ENCODE measurements at places on chromosomes 1 and 21.

DNA sequence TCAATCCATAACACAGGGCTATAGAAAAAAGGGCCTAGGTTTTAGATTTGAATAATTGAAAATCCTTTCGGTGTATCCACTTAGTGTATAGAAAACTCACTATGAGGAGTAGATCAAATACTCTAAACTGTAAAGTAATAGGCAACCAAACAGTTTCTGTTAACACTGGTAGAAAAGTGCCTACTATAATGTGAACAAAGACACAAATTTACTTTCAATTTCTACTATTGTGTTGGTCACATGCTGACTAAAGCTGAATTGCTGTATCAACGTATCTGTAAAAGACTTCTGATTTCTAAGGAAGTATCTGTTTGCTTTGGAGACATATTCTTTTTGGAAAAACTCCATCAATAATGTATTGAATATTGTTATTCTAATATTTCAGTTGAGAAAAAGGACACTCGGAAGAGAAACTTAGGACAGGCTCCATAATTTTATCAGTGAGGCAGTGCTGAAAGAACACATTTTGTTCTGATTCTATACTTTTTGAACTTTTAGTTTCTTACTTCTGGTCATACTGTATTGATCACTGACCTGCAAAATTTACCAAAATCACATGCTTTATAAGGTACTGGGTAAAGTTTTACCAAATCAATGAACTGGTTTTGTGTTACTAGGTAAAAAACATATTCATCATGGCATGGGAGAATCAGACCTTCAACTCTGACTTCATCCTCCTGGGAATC is at the start of gene OR2M5:
TSS of gene OR2M5 (plus strand) at position 636 of the 686 bp plus-strand sequence. CDS start at position 636, 0 bp downstream.
- DNase-seq: no peak

GRCh38 chr1:160211046-160211790 is 6.0 kb downstream of the PEA15 start:
- DNase-seq: no peak

GRCh38 chr1:164771619-164772361 is 212.8 kb downstream of the PBX1 start:
- DNase-seq: no peak

- DNase-seq: no peak
Observed at GRCh38 chr1:117632269-117633067, 26.6 kb downstream of the TENT5C start.

DNA sequence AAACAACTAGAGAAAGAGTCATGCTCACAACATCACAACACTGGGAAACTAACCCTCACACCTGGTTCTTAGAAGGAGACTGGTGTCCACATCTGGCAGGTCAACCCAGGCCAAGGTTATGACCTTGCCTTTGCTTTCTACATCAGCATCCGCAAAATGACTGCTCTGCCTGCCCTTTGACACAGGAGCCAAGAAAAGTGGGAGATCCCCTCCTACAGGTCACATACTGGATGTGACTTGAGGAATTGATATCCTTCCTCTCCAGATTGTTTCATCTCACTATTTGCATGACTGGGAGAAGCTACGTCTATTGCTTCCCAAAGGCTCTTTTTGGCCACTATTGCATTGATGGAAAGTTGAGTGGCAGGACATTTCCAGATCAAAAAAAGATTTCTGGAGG is 115.5 kb downstream of the MIS18A start:
- DNase-seq: no peak

DNA sequence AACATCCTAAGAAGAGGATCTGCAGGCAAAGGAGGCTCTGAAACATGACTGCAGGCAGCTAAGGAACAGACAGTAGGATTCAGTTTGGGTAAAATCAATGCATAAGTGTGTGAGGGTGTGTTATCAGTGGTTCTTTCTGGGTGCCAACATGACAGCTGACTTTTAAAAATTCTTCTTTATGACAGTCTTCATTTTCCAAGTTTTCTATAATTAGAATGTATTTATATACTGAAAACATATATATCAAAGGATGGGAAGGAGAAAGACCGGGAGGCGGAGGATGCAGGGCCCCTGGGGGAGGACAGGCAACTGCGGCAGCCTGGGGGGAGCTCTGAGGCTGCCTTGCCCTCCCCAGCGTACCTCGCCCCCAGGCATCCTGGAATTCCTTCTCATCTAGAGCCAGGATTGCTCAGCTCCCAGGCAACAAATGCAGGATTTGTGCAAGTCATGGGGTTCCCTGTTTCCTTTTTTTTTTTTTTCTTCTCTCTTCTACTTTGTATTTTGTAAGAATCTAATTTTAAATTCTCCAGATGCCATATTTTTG is 104.8 kb downstream of the CSMD2 start:
- DNase-seq: no peak

- no peak for DNase-seq
Observed at GRCh38 chr1:199780948-199781670, 246.4 kb upstream of the NR5A2 start.

GRCh38 chr1:66599346-66599745 is 65.4 kb downstream of the SGIP1 start:
- no peak for DNase-seq

- no peak for DNase-seq
Observed at GRCh38 chr21:35565204-35565611, 495.1 kb downstream of the SETD4 start.

DNA sequence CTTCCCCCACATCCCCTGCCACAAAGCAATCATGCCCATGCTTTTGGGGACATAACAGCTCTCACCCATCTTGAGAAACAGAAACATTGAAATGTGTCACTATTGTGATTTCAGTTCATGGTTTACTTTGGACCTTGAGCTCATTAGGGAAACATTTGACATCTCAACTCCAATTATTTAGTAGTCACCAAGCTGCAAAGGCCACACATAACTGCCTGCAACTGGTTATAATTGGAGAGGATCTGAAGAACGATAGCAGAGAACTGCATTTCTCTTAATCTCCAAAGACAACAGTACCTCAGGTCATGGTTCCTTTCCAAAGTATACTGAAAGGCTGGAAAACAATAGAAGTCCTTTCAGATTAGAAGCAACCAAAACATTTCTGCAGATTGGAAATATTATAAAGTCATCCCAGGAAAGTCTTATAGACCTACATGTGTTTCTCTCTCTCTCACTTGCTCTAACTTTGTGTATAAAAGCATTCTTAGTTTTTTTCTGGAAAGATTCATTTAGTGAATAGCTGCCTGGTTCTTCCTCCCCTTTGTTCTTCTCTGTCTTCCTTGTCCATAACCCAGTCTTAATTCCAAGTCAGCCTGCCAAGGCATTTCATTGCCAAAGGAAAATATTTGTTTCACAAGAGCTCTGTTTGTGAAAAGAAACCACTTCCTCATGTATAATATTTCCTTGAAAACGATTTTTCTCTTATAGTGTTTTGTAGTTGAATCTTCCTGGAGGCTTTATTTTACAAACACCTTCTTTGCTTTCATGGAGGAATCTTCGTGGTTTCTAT is 426.8 kb downstream of the ADGRL2 start:
- no peak for DNase-seq

DNA sequence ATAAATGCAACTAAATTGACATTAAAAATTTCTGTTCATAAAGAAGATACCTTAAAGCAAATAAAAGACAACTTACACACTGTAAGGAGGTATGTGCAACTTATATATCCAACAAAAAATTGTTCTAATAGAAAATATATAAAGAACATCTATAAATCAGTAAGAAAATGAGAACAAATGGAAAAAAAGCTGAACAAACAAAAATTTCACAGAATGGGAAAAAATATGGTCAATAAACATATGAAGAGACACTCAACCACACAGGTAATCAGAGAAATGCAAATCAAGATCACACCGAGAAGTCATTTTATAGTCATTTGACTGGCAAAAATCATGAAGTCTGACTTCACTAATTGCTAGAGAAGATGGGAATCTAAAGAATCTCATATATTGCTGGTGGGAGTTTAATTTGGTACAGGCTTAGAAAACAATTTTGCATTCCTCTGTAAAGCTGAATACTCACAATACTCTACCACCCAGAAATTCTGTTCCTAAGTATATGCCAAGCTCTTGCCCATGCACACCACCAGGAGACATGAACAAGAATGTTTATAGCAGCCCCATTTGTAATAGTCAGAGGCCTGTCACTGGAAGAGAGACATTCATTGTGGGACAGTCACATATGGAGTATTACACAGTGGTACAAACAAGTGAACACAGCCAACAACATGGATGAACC is 22.0 kb upstream of the THEM5 start:
- DNase-seq: no peak

GRCh38 chr1:24875257-24875656 is 54.8 kb downstream of the RUNX3 start:
- DNase-seq: no peak

DNA sequence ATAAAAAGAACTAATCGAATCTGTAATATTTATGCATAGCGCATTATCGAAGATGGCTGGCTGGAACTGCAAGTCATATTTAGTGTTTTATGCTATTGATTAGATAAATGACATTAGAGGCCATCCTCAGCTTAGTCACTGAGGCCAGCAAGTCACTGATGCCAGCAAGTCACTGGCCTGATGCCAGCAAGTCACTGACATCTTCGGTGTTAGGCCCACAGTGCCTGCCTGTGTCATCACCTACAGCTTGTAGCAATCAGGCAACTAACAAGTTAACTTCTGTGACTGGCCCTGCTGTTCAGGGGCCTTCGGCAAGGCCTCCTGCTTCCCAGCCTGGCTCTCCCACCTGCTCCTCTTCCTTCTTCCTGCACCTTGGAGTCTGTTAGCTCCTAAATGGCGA is 65.6 kb upstream of the SCCPDH start:
- DNase-seq: no peak

- no peak for DNase-seq
Observed at GRCh38 chr1:177033628-177034027, 130.9 kb downstream of the ASTN1 start.

DNA sequence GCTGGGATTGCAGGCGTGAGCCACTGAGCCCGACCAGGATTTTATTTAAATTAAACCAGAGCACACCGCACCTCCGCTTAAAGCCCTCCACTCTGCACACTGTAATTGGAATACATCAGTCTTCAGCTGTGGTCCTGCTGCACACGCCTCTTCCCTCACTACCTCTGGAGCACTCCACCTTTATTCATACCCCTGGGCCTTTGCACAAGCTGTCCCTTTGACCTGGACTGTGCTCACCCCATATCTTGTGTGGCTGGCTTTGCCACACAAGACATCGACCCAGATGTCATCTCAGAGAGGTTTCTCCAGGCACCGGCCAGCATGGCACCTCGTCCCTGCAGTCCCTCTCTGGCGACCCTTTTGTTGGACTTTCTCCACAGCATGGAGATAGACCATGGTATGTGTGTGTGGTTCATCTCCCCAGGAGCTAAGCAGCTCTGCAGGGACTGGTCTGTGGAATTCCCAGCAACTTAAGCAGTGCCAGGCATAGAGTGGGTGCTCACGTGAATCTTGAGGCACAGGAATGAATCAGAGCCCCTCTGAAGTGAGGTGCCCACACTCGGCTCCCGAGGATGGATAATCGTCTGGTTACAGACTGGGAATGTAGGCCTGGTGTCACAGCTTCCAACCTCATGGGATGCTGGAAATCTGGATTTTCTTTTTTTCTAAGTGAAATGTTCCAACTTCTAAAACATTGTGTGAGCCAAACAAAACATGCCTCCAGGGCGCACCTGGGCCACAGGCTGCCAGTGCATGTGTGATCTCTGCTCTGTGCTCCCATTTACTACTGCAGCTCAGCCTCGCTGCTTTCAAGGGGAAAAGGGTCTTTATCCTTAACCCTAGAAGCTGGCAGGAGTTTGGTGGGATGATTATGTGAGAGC is 61.9 kb downstream of the EVA1C start:
- no peak for DNase-seq

DNA sequence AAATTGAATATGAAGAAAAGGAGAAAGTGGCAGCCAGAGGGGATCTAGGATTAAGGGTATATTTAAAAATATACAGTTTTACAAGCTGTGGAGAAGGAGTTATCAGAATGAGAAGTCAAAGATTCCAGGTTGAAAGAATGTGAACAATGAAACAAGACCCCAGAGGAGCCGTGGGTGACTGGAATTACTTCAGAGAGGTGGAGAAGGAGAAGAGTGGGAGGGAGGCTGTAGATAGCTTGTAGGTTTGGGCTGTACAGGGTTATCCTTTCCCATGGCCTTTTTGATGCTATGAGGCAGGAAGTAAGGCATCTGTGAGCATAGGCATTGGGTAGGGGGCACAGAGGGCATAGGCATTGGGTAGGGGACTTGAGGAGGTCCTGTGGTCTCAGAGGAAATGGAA is 5.2 kb upstream of the S100A11 start:
- no peak for DNase-seq

GRCh38 chr1:234040446-234041317 is 136.2 kb downstream of the SLC35F3 start:
- no peak for DNase-seq

GRCh38 chr1:10891091-10891490 is 94.6 kb upstream of the CASZ1 start:
- no peak for DNase-seq

GRCh38 chr1:211014275-211014674 is 119.7 kb downstream of the KCNH1 start:
- no peak for DNase-seq

GRCh38 chr1:14842361-14842760 is 243.9 kb downstream of the KAZN start:
- DNase-seq: no peak

- no peak for DNase-seq
Observed at GRCh38 chr1:41810446-41810845, 108.3 kb downstream of the HIVEP3 start.

- DNase-seq: no peak
Observed at GRCh38 chr21:38032082-38032801, 116.0 kb upstream of the KCNJ6 start.

- no peak for DNase-seq
Observed at GRCh38 chr1:238152119-238152518, 261.4 kb upstream of the ZP4 start.

- no peak for DNase-seq
Observed at GRCh38 chr1:195714248-195714647, 894.0 kb downstream of the KCNT2 start.

DNA sequence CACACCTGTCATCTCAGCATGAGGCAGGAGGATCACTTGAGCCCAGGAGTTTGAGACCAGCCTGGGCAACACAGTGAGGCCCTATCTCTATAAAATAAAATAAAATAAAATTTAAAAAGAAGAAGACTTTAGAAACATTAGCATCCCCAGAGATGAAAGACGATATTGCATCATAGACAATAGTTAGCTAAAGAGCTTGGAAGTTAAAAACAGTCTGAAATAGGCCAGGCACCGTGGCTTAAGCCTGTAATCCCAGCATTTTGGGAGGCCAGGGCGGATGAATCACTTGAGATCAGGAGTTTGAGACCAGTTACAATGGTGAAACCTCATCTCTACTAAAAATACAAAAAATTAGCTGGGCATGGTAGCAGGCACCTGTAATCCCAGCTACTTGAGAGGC is 59.3 kb downstream of the RIMS3 start:
- no peak for DNase-seq

GRCh38 chr1:198845271-198845670 is 206.4 kb downstream of the PTPRC start:
- DNase-seq: no peak
